ENCODE measurements at places on chromosomes 1 and 21.

GRCh38 chr1:27102707-27103468 is 52.0 kb downstream of the SLC9A1 start:
- no peak for DNase-seq

DNA sequence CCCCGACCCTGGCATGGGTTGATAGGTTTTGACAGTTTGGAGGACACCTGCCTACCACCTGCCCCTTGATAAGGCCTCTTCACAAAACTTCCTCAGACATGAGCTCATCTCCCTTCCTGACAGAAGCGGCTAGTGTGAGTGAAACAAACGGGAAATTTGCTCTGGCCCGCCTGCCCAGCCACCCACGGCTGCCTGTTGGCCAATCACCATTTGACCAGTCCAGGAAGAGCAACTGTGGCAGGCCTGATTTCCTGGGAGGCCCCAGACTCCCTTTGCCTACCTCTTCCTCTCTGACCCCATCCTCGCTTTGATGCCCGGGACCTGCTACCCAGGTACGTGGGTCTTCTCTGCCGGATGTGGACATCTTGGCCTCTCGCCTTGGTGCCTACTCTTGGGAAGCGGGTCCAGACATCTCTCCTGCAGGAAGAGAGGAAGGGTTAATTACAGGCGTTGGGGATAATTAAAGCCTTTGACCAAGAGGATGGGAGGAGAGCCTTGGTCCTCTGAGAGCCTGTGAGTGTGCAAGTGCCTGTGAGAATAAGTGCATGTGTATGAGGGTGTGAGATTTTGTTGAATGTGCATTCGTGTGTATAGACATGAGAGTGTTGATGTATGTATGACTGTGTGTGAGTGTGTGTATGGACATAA is 1.1 kb upstream of the EPHA2 start:
- no peak for DNase-seq

GRCh38 chr1:235063068-235063765 is 65.4 kb downstream of the TOMM20 start:
- DNase-seq, result no peak

- no peak for DNase-seq
Observed at GRCh38 chr1:168340781-168341482, 60.3 kb downstream of the TBX19 start.
